NCI-H524 (cell line): ENCODE measurements at places on chromosomes 16 and 17.

DNA sequence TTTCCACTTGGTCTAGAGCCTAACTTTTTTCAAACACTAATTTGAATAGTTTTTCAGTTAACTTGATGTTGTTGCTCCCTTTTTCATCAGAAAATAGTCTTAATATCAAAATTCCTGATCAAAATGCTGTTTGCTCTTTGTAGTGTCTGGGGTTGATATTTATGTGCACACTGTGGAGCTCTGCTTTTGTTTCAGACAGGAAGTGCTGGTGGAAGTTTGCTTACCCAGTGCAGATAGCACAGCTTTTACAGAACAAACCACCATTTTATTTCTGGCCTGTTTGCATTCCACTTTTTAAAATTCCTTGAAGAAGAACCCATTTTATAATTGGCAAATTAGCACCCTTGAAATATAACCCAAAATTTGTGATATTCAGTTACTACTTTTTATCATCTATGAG is 125.4 kb downstream of the MRTFB start:
- DNase-seq: no peak

- DNase-seq: no peak
These were observed 214.5 kb upstream of the MAF start for GRCh38 chr16:79815049-79815448.

DNA sequence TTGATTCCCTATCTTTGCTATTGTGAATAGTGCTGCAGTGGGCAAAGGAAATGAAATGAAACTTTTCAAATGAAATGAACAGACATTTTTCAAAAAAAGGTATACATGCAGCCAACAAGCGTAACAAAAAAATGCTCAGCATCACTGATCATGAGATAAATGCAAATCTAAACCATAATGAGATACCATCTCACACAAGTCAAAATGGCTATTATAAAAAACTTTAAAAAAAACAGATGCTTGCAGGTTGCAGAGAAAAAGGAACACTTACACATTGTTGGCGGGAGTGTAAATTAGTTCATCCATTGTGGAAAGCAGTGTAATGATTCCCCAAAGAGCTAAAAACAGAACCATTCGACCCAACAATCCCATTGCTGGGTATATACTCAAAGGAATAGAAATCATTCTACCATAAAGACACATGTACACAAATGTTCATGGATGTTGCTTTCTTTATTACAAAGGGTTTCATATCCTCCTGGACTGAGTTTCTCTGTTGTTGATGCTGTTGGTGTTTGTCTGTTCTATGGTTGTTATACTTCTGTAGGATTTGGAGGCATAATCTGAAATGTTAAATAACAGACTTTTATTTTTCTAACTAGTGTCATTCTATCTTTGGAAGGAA is 99.3 kb upstream of the SOX9 start:
- no peak for DNase-seq

DNA sequence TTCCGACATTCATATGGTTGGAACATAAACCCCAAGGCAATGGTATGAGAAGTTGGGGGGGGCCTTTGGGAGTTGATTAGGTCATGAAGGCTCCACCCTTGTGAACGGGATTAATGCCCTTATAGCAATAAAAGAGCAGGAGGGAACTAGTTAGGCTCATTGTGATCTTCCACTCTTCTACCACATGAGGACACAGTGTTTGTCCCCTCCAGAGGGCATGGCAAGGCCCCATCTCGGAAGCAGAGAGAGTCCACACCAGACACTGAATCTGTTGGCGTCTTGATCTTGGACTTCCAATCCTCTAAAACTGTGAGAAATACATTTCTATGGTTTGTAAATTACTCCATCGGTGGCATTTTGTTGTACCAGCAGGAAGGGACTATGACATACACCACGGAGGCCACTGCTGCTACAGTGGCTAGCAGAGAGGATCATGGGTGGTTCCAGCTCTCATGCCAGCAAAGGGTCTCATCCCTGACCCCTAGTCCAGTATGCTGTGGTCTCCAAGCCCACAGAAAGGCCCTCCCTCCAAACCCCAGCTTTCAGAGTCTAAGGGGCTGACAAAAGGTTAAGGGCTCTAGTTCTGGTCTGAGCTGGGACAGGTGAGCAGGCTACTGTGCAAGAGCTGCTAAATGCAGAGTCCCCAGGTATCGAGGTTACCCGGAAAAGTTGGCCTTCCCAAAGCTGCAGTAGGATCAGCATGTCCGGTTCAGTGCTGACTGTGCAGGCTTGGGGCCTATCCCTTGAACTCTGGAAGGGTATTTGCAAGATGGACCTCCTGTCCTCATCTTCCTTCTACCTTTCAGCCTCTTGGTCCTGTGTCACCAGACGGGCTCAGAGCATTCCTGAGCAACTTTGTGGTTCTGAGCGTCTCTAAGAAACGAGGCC is 12.2 kb downstream of the CCR7 start:
- DNase-seq: no peak

DNA sequence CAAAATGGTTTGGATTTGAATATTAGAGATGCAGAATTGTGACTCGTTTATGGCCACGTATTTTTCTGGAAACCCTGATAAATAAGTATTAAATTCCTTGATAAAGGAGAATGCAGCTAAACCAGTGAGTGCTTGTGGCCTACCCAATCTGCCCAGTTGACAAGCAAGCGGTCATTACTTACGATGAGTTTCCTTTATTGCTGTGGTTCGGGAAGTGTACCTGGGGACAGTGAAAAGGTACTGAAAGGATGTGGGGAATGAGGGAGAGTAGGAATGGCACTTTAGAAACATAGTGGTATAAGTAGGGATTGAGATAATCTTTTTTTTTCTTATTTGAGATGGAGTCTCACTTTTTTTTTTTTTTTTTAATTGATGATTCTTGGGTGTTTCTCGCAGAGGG is 33.8 kb downstream of the RBBP6 start:
- no peak for DNase-seq

DNA sequence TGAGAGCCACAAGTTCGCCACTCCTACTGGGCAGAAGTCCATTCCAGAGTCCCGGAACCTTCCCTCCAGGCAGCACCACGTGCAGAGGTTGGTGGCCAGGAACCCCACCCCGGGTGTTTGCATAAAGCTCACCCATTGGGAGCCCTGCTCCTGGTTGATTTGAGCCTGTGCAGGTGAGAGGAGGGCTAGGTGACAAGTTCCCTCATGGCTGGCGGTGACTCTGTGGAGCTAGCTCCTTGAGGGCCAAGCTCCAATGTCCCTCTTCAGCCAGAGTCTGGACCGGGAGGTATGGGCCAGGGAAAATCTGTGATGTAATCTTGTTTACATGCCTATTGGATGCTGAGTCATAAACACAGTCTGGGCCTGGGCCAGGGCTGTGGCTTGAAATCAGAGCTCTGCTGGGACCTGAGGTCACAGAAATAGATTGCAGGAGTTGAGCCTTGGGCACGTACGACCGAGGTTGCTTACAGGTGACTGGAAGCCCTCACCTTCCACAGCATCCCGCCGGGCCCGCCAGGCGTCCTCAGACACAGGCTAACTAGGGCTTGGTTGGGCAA is 118.9 kb downstream of the AATF start:
- no peak for DNase-seq

- no peak for DNase-seq
These were observed 52.4 kb upstream of the CDH3 start for GRCh38 chr16:68592466-68593337.

DNA sequence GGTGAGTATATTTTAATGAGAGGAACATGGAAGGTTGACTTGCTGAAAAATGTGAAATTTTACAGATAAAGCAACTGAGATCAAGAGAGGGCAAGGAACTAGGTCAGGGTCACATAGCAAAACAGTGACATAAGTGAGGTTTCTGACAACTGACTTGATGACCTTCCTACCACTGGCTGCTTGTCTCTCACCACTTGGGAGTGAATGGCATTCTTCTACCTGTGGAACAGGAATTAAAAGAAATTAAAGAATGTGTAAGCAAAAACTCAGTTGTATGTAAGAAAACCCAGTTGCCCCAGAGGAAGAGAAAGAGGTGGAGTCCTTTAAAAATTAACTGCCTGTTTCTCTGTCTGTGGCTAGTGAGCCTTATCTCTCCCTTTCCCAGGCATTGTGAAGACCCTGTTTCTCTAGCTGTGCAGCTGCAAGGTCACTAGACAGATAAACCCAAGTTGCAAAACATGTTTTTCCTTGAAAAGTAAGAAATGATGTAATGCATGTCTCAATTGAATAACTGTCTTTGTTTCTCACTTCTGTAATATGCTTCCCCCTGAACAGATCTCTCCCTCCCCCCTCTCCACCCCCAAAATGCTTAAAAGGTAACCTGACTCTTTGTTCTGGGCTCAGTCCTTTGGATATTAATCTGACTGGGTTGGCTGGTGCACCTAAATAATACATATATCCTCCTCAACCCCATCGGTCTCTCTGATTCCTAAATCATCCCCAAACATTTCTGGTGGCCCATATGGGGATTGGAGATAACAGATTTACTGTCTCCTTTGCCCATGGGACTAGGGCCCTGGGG is 23.4 kb downstream of the ACSM1 start:
- no peak for DNase-seq

- no peak for DNase-seq
These were observed 25.7 kb upstream of the NXPH3 start for GRCh38 chr17:49549691-49550678.

GRCh38 chr16:8720080-8720966 is 45.9 kb downstream of the ABAT start:
- peak; percentile 99 for DNase-seq

- DNase-seq: peak; percentile 56
These were observed 331 bp upstream of the CCDC92B start for GRCh38 chr17:2749784-2750181.

GRCh38 chr16:87086575-87086974 is 230.6 kb downstream of the C16orf95 start:
- DNase-seq: no peak

DNA sequence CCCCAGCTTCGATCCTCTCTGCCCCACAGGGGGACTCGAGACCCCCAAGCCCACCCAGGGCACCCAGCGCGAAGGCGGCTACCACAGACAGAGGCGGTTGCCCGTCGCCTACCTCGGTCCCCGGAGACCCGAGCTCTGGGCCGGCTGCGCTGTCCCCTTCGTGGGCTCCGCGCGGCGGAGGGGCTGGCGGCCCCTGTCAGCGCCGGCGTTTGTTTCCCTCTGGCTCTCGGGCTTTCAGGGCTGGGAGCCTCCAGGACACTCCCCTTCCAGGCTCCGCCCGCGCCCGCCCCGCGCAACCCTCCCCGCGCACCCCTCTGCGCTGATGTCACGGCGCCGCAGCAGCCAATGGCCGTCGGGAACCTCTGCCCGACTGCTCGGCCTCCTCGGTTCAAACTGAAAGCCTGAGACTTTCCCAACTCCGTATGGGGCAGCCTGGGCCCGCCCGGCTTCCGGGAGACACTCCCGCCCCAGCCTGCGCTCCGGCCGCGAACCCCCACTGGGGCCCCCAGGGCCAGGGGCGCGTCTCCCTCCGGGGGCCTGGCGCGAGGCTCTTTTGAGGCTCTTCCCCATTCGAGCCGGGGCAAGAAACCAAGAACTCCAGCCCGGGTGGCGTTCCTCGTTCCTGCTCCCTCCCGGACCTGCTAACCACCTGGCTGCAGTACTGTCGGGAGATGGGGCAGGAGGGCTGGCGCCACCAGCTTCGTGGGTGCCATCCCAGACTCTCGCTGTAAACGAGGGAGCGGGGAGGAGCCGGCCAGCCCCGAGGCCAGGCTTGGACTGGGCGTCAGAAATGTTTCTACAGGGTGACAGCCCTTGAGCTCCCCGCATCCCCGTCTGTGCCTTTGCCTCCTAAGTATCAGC is at the start of gene CDC42EP4:
Gene CDC42EP4, minus strand, starts transcription at position 221 of the 861 bp plus-strand sequence. CDS start 25,501 bp downstream, outside the sequence.
- peak; percentile 93 for DNase-seq

- DNase-seq: no peak
These were observed 16.9 kb downstream of the RPGRIP1L start for GRCh38 chr16:53686710-53687109.

GRCh38 chr17:68763562-68763961 is 162.4 kb upstream of the FAM20A start:
- DNase-seq: no peak

DNA sequence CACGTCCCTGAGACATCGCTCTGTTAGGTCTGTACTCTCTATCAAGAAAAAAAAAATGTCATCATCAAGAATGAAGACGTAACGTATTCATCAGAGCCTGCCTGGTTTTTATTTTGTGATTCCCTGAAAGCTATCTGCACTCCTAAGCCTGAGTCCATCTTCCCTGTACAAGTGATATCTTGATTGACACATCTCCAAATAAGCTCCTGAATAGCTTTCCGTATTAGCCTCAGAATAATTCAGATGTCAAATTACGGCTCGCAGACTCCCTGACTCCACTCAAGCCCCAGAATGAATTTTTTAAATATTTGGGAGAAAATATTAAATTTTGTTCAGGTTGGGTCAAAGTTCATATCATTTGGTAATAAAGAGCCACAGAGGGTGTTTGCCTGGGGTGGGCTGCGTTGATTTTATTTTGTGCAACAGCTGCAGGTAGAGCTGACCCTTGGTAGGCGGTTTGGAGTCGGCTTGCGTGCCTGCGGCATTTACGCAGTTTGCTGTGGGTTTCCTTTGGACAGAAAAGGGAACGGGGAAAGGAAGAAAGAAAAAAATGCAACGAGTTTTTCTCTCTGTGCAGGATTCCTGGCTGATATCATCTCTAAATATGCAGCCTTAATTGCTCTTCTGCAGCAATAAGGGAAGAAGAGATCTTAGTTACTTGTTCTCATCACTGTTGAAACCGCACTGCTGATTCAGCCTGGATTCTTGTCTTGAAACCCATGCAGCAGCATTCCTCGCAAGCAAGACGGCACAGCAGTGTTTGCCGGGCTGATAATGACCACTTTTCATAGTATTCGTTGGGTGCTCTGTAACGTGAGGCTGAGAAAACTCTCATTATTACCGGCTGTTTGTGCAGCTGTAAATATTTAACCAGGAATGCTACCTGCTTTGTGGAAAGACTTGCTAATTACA is 114.7 kb downstream of the IRX3 start:
- no peak for DNase-seq

- DNase-seq: no peak
These were observed 5.2 kb downstream of the C17orf50 start for GRCh38 chr17:35765756-35766488.

DNA sequence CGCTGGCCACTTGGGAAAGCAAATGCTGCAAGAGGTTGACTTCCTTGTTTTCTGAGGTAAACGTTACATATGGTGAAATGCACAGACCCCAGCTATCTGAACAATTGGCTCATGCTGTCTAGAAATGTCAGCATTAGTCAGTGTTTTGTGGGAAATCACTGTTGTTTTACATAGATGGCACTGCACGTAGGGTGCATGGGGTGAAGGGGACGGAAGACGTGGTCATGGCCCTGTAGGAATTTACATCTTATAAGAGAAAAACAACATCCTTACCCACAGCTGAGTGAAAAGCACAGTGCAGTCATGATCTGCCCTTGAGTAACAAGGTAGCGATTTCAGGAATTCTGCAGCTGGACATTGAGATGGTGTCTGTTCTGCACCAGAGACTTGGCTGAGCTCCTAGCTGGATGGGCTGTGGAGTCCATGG is 15.2 kb downstream of the RPTOR start:
- DNase-seq: no peak

GRCh38 chr17:8939496-8940334 is 25.8 kb downstream of the PIK3R5 start:
- no peak for DNase-seq
